ENCODE measurements at places on chromosomes 11 and 22. TPM values are rescaled to one million over a fixed set of nuclear protein-coding genes. Genes with fewer than 3 reads are reported as not detected.
A peak's percentile ranks its signal among the peaks of the same experiment; 100 is the strongest.

PKNOX2 gene
- 4.5 TPM for total RNA-seq

NXPE2 gene
- not detected for total RNA-seq

DEUP1 gene
- 0.52 TPM for total RNA-seq

DNA sequence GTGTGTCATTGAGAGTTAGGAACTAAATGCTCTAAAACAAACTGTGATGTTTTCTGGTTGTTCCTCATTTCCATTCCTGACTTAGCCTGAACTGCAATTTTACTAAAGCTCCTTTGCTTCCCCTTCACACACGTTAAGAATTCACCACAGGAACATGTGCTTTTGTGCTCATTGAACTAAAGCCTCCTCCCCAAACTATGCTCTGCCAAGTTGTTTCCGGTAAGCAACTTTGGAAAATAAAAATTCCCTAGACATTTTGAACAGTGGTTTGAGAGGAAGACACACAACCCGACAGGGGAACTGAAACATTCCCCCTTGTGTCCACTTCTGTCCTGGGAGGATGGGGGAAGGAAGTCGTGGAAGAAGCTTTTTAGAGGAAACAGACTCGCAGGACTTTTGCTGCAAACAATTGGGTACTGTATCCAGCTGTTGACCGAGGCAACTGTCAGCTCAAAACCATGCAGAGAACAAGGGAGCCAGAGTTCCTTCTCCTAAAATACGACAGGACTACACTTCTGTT is 66.9 kb downstream of the GAB2 start:
- peaks cover 4% of the 10 kb centered on the region for H3K4me1 ChIP-seq
- H3K27me3 ChIP-seq = no peaks in the 10 kb centered on the region
- no peak for DNase-seq
- H3K4me3 ChIP-seq = no peak overlapping the region
- H3K27ac ChIP-seq = peak overlapping the region; percentile 74
- H3K36me3 ChIP-seq = no peaks in the 10 kb centered on the region

GRCh38 chr11:131896978-131897615 is 526.7 kb downstream of the NTM start:
- H3K27ac ChIP-seq = no peak overlapping the region
- no peaks in the 10 kb centered on the region for H3K4me1 ChIP-seq
- no peak for DNase-seq

ZNF280A gene
- total RNA-seq = not detected

Measured in pancreas (tissue), 10 donors.